Right renal pelvis (tissue), 4 donors: ENCODE measurements at places on chromosomes 2 and 18.

GRCh38 chr2:133424876-133425275, 143.4 kb downstream of the NCKAP5 start:
- DNase-seq, result no peak

GRCh38 chr2:103986001-103986400, 867.9 kb upstream of the POU3F3 start:
- no peak for DNase-seq

- DNase-seq, result no peak
Measured at GRCh38 chr2:23124214-23124750, 260.7 kb upstream of the KLHL29 start.

DNA sequence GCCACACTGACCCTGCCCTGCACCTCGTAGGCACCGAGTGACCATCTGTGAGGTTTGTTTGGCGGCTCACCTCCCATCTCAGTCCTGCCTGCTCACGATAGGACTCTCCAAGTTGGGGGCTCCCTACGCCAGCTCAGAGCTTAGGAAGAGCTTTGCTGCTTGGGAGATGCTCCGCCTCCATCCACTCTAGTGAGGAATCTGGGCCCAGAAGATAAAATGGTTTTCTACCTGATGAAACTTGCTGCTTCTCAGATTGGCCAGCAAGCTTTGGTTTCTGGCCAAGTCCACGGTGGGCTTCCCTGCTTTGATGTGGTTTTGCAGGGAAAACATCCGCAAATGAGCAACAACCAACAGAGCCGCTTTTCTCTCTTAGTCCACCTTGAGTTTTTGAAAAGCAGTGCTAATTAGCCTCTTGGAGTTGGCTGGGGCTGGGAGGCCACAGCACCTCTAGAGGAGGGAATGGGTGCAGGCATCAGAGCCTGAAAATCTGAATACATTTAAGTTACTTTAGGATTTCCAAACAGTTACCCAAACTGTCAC, 42.2 kb downstream of the THNSL2 start:
- no peak for DNase-seq

- DNase-seq, result no peak
Measured at GRCh38 chr2:239926587-239927232, 98.4 kb downstream of the NDUFA10 start.

DNA sequence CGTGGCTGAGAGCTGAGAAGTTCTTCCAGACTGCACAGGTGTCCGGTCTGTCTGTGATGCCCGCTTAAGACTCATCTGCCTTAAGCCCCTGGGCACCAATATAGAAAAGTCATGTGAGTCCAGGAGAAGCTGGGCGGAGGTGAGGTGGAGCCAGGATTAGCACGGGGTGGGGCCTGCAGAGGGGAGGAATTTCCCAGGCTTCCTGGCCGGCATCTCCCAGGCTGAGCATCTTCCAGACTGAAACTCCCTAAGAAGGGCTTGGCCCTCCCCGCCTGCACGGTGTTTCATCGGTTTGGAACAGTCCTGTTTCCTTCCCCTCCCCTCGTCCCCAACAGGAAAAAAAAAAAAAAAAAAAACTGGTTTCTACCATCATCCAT, 270.3 kb downstream of the ATAD2B start:
- DNase-seq, result no peak

GRCh38 chr18:49848115-49848514, 34.8 kb upstream of the ACAA2 start:
- DNase-seq, result no peak

- no peak for DNase-seq
Measured at GRCh38 chr2:207706936-207707860, 4.2 kb upstream of the CCNYL1 start.

DNA sequence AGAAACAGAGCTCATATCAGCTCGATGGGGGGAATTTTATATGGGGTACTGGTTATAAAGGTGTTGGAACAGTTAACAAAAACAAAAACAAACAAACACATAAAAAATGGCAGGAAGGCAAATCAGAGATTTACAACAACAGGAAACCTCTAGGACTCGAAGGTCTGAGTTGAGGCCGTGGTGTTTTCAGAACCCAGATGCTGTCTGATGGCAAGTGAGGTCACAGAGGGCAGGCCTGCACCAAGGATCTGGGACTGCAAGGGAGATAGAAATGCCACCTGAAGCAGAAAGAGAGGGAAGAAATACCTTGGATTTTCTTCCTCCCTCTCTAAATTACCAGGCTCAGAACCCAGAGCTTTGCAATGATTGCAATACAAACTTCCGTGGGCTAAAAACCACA, 429.5 kb downstream of the ZNF521 start:
- no peak for DNase-seq

DNA sequence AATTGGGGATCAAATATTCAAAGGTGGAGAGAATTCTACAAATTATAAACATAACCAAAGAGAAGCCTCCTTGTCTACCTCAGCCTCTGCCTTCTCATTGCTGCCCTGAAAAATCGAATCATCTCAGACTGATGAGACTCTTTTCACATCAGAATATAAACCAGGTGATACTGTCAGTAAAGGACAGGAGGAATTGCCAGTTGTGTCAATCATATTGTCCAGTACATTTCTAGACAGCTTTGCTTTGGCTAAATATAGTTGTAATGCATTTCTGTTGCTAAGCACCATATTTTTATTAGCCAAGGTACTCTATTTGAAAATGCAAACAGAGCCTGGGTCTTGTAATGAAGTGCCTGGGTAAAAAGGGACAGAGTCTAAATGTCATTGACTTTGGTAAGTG, 92.6 kb upstream of the TLK1 start:
- no peak for DNase-seq

GRCh38 chr2:41737888-41738287, 309.9 kb upstream of the PKDCC start:
- no peak for DNase-seq

GRCh38 chr18:6294148-6294784, 120.4 kb downstream of the L3MBTL4 start:
- no peak for DNase-seq

GRCh38 chr2:149953627-149954026, 366.1 kb upstream of the MMADHC start:
- no peak for DNase-seq

DNA sequence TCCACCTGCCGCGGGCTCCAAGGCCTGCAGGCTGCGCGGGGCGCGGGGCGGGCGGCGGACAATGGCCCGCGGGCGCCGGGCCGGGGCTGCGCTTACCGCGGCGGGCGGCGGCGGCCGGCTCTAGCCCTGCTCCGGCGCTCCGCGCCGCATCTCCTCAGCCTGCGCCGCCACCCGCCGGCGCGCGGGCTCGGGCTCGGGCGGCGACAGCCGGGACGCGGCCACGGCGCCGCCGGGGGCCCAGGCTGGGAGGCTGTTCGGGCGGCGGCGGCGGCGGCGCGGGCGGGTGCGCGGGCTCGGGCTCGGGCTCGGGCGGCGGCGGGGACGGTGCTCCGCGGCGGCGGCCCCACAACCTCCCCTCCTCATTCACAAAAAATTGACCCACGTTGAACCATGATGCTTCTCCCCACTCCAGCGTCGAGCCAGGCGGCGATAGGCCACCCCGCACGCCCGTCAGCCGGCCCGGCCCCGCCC, at the start of gene HDAC4:
HDAC4 (minus strand) TSS at position 425 of the 471 bp plus-strand sequence. CDS start 48,321 bp downstream, outside the sequence.
- no peak for DNase-seq

DNA sequence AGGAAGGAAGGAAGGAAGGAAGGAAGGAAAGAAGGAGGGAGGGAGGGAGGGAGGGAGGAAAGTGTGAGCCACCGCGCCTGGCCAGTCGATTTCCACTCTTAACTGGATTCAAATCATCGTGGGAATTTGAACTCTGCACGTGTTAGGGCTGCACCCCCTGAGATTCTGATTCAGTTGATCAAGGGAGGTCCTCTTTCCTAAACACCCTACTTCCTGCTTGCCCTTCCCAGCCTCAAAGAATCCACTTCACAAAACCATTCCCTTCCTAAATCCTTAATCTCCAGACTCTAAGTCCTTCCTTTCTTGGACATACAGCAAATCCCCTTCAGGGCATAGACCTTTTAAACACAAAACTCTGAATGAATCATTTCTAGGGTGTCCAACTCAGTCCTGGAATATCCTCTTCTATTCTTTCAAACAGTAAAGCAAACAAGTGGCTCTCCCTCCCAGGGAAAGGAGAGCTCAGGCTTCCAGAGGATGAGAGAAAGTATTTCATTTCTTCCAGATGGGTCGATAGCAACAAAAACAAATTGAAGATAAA, 68.2 kb upstream of the MBOAT2 start:
- no peak for DNase-seq

- no peak for DNase-seq
Measured at GRCh38 chr2:10135296-10136089, 13.0 kb downstream of the RRM2 start.

- DNase-seq, result no peak
Measured at GRCh38 chr18:42743373-42744138, 371.9 kb downstream of the RIT2 start.

- DNase-seq, result no peak
Measured at GRCh38 chr18:58639751-58640427, 11.0 kb upstream of the ALPK2 start.

- no peak for DNase-seq
Measured at GRCh38 chr2:205510345-205510744, 172.0 kb upstream of the NRP2 start.

GRCh38 chr2:152483276-152484063, 148.5 kb downstream of the FMNL2 start:
- no peak for DNase-seq

- no peak for DNase-seq
Measured at GRCh38 chr2:171176516-171176915, 15.8 kb upstream of the TLK1 start.

DNA sequence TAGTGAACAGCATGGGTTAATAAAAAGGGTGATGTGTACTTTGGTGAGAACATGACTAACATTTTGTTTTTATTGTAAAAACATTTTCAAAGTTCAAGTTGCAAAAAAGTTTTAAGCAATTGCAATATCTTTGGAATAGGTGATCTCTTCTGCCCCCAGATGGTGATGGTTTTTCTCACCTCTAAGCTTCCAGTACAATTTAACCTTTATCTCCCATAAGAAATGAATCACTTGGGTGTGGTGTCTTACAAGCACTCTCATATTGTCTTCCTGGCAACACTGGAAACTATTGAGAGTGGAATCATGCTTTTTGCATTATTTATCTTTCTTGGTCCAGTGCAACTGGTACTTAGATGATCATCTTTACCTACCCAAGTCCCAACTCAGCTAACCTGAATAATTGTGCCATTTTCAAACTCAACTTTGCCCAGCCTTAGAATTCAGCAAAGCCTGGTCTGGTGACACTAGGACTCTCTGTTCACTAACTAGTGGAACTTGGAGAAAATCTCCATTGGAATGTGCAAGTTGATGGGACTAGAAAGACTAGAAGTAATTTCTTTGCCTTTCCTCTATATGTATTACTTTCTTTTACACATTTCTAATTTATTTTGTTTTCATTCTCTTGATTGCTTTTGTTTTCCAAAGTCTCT, 964.7 kb upstream of the ZEB2 start:
- no peak for DNase-seq

DNA sequence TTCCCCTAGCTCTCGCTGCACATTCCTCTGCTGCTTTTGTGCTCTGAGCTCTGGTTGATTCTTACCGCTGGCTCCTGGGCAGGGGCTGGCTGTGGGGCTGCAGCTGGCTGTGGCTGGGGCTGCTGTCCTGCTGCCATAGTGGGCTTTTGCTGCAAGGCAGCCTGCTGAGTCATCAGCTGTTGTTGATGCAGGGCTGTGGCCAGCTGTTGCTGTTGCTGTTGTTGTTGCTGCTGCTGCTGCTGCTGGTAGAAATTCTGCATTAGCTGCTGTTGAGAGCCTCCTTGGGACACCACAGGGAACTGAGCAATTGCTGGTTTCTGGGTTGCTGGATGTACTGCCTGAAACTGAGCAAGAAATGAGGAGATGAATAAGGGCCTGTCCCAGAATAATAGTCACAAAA, 77.2 kb upstream of the NFU1 start:
- DNase-seq, result peak; percentile 24

DNA sequence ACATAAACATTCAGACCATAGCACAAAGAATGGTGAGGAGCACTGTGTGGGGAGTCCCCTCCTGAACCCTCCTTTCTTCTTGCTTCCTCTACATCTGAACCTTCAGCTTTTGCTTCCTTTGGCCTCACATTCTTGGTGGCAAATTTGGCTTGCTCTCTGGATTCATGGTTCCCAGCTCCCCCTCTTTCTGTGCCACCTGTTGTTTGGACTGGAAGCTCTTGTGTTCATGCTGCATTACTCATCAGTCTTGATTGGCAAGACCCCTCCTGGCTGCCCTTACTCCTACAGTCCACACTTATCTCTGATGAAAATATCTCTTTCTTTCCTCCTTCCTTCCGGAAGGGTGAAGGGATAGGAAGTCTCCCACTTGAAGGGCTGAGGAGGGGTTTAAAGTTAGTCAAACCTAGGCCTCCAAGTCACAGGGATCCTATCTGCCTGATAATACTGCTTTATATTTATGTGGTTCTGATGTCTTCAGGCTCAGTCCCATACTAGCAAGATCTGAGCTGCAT, 70.0 kb downstream of the MYO3B start:
- DNase-seq, result no peak

DNA sequence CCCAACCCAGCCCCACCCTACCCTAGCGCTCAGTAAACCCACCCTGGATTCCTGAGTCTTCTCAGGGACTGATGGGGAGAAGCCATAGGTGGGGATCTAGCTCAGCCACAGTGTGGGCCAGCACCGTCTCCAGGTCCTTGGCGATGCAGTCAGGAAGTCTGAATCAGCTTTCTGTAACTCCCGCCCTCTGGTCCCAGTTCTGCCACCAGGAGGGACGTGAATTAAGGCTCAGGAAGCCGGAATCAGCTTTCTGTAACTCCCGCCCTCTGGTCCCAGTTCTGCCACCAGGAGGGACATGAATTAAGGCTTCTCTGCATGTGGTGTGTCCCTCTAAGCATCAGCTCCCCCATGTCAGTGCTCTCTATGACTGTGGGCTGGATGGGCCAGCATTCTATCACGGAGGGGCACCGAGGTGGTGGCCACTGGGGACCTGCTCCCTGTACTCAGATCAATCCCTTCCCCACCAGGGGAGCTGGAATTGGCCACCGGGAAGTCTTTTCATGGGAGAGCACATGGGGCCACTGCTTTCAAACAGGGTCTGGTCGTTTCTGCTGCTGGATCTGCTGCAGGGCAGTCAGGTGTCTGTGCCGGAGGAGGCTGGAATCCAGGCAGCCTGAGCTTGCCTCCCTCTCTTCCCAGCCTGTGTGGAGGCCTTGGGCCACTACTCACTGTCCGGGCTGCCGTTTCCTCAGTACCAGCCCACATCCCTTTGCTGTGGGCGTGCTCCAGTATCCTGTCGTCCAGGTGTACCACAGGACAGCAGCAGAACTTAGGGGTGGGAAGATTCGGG, 24.7 kb downstream of the ASB18 start:
- no peak for DNase-seq

DNA sequence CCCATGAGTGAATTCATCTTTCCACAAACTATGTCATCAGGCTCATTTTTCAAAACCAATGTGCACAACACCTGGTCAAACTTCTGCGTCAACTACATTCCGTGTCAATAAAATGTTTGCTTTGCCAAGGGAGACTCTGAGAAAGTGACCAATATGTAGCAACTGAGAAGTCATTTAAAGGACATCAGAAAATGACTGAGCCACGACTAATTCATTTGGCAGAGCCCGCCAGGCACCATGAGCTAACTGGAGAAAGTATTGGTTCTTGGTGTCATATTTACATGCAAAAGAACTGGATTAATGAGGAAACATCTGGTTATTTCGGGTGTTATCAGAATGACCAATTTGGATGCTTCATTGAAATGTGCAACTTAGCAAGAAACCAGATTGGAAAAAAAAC, 7.2 kb downstream of the RND3 start:
- no peak for DNase-seq

GRCh38 chr2:25044011-25044410, 2.1 kb downstream of the EFR3B start:
- DNase-seq, result no peak

GRCh38 chr18:34493566-34494358, 216.3 kb upstream of the DTNA start:
- DNase-seq, result peak; percentile 3
